H9 (cell line): ENCODE measurements at places on chromosomes 1 and 21. TPM values are rescaled to one million over a fixed set of nuclear protein-coding genes. Genes with fewer than 3 reads are reported as not detected.

The GJA4 gene
- total RNA-seq = 1.4 and 2.1 TPM in 2 replicates

The SLC25A34 gene
- total RNA-seq = 0.94 and 1.5 TPM in 2 replicates

The CLDN19 gene
- 11.1 and 12.5 TPM in 2 replicates for total RNA-seq

The IFNLR1 gene
- 8.9 and 9.6 TPM in 2 replicates for total RNA-seq

The FAM72C gene
- 3.5 and 6.0 TPM in 2 replicates for total RNA-seq

The CBS gene
- total RNA-seq = 319 and 350 TPM in 2 replicates

The SLC25A44 gene
- total RNA-seq = 40.2 and 47.4 TPM in 2 replicates

The FAM78B gene
- total RNA-seq = 1.6 and 2.3 TPM in 2 replicates

The TPTE gene
- total RNA-seq = not detected in 2 replicates

The TCHH gene
- not detected in 2 replicates for total RNA-seq

The SH2D5 gene
- total RNA-seq = 7.2 and 8.7 TPM in 2 replicates

GRCh38 chr1:114272593-114272992 lies 118.9 kb upstream of the SYT6 start:
- DNase-seq = no peak

GRCh38 chr1:224266105-224266914 lies 63.7 kb downstream of the NVL start:
- no peak for DNase-seq

DNA sequence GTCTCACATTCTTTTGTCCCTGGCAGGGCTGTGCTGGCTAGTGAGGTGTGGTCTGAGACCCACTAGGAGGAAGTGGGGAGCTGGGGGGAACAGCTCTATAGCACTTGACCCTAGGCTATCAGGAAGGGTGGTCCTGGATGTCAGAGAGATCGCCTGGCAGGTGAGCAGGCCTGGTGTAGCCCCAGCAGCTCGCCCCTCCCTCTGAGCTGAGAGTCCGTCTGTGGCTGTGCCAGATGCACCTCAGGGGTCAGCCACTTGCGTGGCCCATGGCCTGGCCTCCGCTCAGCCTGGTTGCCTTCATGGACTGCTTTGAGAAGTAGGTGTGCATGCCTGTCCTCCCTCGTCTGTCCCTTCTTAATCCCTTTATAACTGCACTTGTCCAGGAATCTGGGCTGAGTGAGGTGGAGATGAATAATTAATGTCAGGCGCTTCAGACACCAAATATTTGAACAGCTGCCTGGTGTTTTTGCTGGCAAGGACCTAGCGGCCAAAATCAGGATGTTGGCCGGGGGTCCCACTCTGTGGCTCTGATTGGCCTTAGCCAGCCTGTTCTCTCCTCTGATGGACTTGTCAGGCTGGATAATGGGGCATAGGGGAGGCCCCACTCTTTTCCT lies 30.5 kb downstream of the TMEM53 start:
- DNase-seq = no peak

GRCh38 chr1:192170196-192170984 lies 12.1 kb downstream of the RGS18 start:
- DNase-seq = no peak

DNA sequence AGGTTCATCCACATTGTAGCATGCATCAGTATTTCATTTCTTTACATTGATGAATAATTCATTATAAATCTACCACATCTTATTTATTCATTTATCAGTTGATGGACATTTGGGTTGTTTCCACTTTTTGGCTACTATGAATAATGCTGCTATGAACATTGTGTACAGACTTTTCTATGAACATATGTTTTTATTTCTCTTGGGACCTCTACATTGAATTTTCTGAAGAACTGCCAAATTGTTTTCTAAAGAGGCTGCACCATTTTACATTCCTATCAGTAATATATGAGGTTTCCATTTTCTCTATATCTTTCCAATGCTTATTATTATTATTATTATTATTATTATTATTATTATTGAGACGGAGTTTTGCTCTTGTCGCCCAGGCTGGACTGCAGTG lies 81.3 kb upstream of the SELENON start:
- DNase-seq = no peak

GRCh38 chr1:156053768-156054499 lies at the start of gene UBQLN4:
TSS of gene UBQLN4 (minus strand) at chr1:156053798. CDS start at chr1:156053701, 97 bp downstream.
- DNase-seq = peak; percentile 90

GRCh38 chr1:58367217-58367616 lies 179.3 kb downstream of the OMA1 start:
- no peak for DNase-seq

- DNase-seq = peak; percentile 41
These were observed 565 bp downstream of the WLS start for GRCh38 chr1:68231627-68232288.

DNA sequence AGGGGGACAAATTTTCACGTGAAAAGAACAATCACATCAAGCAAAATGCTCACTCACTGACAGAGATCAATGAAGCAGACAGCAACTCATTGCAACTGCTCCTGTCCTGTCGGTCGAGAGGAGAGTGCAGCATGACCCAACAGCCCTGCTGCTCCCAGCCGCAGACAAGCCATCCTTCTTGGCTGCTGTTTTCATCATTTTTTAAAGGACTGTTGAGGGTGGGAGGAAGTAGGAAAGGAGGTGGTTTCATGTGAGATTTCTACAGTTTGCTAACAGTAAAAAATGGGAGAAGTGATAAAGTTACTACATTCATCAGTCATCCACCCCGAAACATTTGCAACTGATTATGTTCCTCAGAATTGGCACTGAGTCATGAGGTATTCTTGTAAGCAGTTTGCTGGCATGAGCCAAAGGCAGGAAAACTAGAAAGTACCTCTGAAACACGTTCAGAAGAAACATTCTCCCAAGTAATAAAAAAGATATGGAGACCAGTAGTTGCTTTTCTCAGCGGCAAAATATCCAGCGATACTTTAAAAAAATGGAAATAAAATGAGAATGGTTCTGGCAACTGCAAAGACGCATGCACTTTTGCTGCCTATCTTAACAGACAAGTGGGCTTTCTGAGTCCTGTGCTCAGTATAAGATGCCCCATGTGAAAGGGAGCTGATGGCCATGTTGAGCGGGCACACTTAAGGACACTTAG lies 72.0 kb upstream of the CLDN14 start:
- DNase-seq = no peak

DNA sequence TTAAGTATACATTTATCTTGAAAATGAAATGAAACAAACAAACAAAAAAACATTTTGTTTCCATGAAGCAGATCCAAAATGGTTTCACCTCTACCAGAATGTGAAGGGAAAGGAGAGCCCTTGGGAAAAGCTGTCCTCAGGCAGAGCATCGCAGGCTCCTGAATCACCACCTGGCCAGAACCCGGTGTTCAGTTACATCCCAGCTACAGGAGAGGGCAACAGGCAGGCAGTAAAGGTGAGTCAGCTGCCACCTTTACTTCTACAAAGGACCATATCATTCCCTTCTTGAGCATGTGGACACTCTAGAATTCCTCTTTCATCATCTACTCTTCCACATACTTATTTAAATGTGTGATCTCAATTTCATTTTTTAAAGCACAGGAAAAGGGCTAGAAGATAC lies 151.2 kb downstream of the PIGK start:
- peak; percentile 58 for DNase-seq

DNA sequence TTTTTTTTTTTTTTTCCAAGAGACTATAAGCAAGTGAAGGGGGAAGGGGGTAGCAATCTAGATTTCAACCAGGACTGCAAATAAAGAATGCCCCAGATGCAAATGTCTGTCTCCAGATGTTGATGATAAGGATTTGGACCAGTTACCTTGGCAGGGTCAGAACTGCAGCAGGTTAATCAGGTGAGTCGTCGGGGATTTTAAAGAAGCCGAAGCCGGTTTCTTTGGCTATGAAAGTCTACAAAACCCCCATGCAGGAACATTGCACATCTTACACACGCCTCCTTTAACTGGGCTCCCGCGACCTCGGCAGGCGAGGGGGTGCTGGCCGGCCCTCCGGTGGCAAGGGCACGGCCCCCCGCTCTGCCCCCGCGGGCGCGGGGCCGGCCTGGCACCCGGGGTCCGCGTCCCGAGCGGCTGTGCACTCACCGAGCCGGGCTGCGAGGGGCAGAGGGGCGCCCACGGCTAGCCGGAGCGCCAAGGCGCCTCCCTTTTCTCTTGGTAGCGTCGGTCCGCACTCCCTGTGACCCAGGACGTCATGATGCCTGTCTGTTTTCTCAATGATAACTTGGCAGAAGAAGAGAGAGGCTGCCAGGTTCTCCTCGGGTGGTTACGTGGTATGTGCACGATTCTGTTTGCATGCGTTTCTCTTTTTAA lies 366.3 kb upstream of the ESRRG start:
- no peak for DNase-seq

DNA sequence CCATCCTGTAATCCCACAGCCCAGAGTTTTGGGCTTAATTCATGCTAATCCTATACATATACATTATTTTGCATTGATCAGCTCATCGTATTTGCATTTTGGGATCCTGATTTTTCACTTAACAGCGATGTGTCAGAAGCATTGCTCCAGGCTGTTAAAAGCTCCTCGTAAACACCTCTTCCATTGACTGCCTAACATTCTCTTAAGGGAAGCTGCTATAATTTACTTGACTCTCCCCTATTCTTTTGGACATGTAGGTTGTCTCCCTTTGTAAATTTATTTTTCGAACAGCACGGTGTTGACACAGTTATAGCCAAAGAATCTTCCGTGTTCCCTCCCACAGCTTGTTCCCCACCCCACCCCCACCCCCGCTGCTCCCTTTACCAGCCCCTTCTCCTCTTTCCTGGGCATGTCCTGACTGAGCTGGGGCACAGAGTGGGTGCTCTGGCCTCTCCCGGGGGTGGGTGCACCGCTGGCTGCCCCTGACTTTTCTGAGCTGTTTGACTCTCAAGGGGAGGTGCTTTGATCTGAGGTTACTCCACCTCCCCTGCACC lies 22.8 kb downstream of the LDLRAP1 start:
- DNase-seq = no peak

DNA sequence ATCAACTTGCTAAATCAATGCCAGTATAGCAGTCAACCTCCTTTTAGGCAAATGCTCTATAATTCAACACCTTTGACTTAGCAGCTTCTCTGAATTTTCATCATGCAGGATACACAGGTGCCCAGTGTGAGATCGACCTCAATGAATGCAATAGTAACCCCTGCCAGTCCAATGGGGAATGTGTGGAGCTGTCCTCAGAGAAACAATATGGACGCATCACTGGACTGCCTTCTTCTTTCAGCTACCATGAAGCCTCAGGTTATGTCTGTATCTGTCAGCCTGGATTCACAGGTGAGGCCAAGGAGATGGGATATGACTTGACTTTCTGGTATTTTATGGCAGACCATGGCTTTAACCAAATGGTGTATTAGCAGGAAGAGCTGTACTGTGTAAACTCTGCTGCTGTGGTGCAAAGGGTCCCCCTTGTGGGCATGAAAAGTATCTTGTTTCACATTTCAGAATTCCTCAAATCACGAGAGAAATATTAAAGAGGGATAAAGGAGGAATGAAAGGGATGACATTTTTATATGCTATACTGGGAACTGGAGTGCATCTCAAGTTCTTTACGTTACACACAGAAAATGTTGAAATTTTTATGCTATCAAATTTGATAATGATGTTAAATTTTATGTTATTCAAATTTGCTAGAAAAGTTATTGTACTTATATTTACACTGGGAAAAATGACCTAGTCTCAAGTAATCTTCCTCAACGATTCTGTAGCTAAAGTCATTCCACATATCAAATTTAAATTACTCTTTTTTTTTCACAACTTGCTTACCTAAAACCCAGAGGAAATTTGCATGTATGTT lies 88.9 kb downstream of the CRB1 start:
- peak; percentile 41 for DNase-seq

- peak; percentile 81 for DNase-seq
These were observed 5.4 kb upstream of the TDRD5 start for GRCh38 chr1:179586107-179586823.

GRCh38 chr1:10528066-10529014 lies 53.6 kb downstream of the PEX14 start:
- DNase-seq = no peak

GRCh38 chr1:91916811-91917460 lies 31.0 kb upstream of the TGFBR3 start:
- no peak for DNase-seq

DNA sequence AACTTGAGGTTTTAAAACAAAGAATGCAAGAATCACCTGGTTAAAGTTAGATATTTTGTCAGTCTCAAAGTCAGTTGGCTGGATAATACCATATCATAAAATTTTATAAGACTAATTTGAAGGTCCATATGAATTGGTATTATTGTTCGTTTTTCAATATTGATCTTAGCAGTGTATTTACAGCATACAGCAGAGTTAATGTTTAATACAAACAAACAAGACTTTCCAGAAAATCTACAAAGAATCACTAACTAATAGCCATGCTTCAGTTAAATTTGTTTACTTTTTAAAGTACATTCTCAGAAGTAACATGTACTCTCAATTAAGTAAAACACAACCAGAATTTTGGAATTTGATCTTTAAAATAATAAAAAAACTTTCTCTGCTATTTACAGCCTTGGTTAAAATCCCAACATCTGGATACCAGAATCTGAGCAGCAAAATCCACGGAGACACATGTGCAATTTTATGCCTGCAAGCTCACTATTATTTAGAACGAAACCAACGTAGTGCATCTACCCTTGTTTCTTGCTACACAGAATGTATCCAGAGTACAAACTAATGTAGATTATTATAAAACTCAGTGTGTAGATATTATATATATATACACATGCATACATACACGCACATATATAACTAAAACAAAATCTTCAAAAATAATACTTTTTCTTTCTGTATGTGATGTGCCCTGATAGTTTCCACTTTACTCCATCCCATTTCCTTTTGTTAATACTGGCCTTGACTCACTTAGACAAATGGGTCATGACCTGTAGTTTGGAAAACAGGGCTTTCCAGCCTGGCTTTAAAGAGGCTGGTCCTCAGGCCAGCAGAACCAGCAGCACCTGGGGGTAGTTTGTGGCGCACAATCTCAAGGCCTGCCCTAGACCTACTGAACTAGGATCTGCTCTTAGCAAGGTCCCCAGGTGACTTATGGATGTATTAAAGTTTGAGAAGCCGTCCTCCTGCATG lies 63.6 kb upstream of the ERG start:
- DNase-seq = no peak

GRCh38 chr1:193747579-193747978 lies 561.2 kb upstream of the B3GALT2 start:
- DNase-seq = no peak

GRCh38 chr1:110106013-110106941 lies 6.0 kb upstream of the UBL4B start:
- peak; percentile 93 for DNase-seq

DNA sequence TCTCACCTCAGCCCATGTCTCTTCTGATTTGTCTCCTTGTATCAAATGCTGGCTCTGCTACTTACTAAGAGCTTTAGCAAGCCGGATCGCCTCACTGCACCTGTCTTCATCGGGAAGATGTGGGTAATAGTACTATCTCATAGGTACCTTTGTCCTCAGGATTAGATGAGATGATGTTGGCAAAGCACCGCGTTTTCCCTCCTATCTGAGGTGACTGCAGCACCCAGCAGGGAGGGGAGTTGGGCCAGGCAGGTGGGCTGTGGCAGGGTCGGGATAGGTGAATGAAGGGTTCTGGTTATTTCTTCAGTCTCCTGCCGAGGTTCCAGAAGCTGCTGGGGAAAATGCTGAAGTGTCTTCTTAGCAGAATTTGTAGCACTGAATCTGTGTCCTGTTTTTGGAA lies 5.2 kb downstream of the OPRD1 start:
- no peak for DNase-seq
